ENCODE measurements at places on chromosomes 6 and 20.

DNA sequence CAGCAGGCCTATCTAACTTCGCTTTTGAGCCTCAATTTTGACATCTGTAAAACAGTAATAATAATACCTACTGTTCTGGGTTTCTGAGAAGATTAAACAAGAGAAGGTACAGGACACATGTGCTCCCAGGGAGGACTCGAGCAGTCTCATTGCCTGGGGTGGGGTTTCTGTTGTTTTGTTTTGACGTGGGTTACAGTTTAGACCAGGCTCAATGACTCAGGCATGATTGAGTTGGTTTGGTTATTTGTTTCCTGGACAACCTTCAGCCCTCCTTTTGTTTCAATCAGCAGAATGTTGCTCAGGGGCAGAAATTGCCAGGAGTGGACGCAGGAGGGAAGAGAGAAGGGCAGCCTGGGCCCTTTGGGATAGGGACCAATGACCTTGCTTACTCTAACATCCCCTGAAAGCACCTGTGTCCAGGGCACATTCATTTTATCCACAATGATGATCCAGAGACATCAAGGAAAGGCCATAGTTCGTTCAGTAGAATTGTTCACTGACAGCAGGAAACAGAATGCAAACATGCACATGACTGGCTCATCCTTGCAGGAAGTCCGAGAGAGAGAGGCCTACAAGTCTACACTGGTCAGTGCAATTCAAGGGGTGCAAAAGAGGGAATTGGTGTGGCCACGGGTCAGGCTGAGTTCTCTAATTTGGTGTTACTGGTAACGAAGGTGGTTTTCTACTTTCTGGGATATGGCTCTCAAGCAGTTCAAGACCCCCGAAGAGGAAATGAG, 74.5 kb upstream of the MRPS10 start:
- no peak for DNase-seq

DNA sequence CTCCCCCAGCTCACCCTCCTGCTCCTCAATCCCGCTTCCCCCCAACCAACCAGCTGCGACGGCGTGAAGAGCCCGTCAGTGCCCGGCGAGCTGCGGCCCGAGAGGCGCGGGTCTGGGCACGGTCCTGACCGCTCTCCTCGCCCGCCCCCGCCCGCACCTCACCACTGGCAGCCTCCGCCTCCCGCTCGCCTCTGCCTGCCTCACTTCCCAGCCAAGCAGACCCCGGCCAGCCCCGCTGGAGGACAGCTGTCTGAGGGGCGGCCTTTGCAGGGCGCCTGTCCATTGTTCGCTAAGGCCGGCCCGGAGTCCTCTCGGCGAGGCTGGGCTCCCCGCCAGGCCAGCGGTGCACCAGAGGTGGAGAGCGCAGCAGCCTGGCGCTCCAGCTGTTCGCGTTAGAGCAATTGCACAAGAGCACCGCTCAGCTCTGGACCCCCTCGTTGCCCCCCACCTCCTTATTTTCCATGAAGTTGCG, 1.3 kb downstream of the SOBP start:
- DNase-seq = no peak

GRCh38 chr6:127328043-127328609, 15.3 kb downstream of the ECHDC1 start:
- no peak for DNase-seq

DNA sequence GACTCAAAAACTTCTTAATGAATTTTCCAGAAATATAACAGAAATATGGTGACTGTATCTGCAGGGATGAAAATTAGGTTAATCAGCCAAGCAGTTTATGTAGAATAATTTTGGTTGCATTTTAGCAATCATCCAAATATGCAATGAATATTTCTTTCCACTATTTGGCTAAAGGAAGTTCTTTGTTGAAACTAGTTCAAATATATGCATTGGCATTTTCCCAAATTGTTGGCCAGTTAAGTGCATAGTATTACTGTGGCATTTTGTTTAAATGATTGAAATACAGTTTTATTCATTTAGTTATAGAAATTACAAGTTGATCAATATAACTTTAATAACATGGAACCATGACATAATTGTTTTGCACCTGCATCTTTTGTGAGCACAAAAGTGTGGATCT, 115.5 kb downstream of the DOK5 start:
- DNase-seq = no peak

DNA sequence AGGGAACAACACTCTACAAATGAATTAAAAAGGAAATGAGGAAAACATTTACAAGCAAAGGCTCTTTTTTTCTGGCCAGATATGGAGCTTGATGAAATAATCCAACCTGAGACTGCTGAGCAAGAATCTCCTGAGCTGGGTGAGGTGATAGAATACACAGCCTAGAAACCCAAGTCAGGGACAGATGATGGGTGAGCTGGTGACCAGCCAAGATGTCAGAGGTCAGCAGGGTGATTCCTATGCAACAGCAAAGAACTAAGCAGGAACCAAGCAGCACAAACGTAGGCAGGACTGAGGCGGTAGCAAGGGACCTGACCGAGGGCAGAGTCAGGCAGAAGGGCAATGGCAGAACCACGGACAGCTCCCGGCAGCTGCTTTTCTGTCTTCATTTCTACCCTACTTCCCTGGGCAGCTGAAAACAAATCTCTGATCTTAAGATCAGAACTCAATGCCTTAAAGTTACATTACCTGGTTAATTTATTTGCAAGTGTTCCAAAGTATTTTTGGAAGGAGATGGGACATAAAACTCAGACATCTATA, 75.1 kb downstream of the CDC40 start:
- no peak for DNase-seq

- DNase-seq = no peak
Observed at GRCh38 chr6:71334768-71335167, 46.2 kb downstream of the OGFRL1 start.

GRCh38 chr6:94099072-94099471, 679.7 kb upstream of the EPHA7 start:
- DNase-seq = no peak

GRCh38 chr6:141464490-141464889, 668.2 kb upstream of the GJE1 start:
- no peak for DNase-seq

GRCh38 chr20:36527331-36528125, 13.8 kb upstream of the MYL9 start:
- DNase-seq = no peak

GRCh38 chr6:56400273-56400672, 152.9 kb upstream of the COL21A1 start:
- no peak for DNase-seq

DNA sequence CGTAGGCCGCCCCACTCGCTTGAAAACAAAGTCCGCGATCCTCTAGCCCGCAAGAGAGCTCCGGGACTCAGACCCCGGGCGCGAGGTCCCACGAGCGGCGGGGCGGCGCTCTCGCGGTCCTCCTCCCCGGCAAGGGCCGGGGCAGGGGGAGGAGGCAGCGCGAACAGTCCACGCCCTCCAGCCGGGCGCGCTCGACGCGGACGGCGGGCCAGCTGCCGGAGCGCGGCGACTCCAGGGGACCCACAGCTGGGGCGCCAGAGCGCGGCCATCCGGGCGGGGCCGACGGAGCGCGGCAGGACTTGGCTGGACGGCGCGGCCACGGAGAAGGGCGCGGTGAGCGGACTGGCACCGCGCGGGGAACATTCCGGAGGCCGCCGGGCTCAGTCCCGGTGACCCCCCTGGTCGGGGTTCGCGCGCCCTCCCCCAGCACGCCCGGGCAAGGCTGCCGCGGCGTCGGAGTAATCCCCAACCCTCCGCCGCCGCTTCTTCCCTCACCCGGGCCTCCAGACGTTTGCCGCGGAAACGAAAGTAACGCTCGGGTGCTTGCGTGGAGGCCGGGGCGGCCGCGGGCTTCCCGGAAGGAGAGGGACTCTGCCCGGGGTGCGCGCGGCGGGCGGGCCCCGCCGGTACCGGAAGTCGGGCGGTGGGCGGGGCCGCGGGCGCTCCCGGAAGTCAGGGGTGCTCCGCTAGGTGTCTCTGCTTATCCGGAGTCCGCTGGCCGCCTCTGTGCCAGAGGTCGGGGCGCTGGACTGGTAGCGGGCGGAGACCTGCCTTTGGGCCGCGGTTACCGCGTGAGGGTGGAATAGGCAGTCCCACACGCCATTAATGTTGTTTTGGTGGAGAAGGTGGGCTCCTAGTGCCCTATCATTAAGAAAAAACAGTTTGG, at the start of gene RIPK1:
Gene RIPK1 (plus strand): TSS at position 166 of the 886 bp plus-strand sequence. CDS start 8,330 bp downstream, outside the sequence.
- DNase-seq = peak; percentile 62

GRCh38 chr20:45410887-45411286, 2.8 kb downstream of the DBNDD2 start:
- no peak for DNase-seq
